MCF 10A (cell line): ENCODE measurements at places on chromosomes 13 and 19. TPM values are rescaled to one million over a fixed set of nuclear protein-coding genes. Genes with fewer than 3 reads are reported as not detected.
A peak's percentile ranks its signal among the peaks of the same experiment; 100 is the strongest.

GRCh38 chr19:17721111-17721628, 1.9 kb downstream of the MAP1S start:
- no peak for DNase-seq

- DNase-seq, result no peak
Observed at GRCh38 chr13:21917086-21918015, 246.5 kb downstream of the FGF9 start.

DNA sequence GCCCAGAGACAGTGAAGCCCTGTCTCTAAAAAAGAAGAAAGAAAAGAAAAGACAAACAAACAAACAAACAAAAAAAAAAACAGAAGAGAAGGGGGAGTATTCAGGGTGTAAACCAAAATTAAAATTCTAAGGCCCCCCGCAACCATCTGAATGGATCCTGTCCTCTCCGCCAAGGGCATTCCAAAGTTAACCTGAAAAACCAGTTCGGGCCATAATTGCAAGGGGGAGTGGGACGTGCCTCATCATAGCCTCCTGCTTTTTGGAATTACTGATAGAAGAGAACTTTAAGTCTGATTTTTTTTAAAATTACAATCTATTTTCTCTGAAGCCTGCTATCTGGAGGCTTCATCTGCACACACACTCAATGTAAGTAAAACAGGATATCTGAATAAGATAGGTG, 5.7 kb upstream of the IFNL2 start:
- no peak for DNase-seq

DNA sequence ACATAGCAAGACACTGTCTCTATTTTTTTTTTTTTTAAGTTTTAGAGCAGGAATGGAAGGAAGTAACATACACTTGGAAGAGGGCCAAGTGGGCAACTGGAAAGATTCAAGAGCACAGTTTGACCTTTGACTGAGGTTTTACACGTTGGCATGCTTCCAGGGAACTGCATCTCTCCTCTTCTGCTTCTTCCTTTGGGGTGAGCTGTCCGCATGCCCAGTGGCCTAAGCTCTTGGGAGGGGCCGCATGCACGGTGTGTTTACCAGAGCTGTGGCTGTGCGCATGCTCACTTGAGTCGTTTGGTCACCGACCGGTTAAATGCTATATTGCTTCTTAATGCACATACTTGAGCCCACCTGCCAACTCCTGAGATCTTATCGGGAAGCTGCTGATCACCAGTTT, 727.7 kb downstream of the UQCRFS1 start:
- no peak for DNase-seq

DNA sequence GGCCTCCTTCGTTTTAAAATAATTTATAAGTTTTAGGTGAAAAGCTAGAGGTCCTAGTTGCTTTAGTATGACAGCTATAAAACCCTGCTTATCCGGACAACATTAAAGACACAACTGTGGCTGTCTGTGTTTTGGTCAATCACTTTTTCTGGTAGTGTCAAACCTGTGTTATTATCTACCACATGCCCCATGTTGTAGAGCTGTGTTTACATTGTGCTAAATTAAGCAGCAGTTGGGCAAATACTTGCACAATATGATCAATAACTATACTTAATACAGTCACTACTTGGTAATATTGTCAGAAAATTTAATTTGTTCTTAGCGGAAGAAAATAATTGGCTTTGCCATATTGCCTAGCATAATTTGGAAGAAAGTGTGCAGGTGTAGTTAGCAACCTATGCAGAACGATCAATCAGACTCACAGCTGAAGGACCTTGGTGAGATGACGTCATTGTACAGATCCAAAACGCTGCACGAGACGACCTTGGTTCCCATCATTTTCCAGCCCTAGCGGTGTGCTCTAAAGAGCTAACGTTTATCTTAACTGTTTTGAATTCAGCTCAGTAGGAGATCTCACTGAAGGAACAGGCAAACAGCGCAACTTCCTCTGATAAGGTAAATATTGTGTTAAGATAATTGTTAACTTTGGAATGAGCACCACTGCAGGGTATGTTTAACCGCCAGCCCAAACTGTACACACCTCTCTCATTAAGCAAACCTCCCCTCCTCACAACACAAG, 476.6 kb downstream of the IRS2 start:
- DNase-seq, result no peak

DNA sequence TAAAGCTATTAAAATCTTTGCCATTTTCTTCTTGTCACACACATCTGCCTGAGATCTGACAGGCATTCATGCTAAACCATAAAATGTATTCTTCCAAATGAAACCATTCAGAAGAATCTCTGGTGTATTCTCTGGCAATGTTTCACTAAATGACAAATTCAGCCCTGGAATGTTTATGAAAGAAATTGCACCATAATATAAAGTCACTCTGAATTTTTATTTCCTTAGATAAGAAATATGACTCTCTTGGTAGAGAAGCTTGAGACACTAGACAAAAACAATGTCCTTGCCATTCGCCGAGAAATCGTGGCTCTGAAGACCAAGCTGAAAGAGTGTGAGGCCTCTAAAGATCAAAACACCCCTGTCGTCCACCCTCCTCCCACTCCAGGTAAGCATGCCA, 14.3 kb downstream of the OLFM4 start:
- no peak for DNase-seq

- DNase-seq, result no peak
Observed at GRCh38 chr13:111275382-111275781, 45.1 kb upstream of the TEX29 start.

- DNase-seq, result peak; percentile 27
Observed at GRCh38 chr13:67043901-67044300, 186.2 kb downstream of the PCDH9 start.

DNA sequence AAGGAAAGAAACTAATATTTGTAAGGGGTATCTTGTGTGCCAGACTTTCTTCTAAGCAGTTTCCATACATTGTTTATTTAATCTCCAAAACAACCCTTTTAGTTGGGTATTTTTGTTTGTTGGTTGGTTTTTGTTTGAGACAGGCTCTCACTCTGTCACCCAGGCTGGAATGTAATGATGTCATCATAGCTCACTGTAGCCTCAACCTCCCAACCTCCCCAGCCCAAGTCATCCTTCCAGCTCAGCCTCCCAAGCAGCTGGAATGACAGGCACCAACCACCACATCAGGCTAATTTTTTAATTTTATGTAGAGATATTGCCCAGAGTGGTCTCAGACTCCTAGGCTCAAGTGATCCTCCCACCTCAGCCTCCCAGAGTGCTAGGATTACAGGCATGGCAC, 41.2 kb upstream of the LSM14A start:
- no peak for DNase-seq

- no peak for DNase-seq
Observed at GRCh38 chr13:43920965-43921674, 41.4 kb downstream of the LACC1 start.

GRCh38 chr13:27534981-27535380, 84.6 kb upstream of the MTIF3 start:
- no peak for DNase-seq

DNA sequence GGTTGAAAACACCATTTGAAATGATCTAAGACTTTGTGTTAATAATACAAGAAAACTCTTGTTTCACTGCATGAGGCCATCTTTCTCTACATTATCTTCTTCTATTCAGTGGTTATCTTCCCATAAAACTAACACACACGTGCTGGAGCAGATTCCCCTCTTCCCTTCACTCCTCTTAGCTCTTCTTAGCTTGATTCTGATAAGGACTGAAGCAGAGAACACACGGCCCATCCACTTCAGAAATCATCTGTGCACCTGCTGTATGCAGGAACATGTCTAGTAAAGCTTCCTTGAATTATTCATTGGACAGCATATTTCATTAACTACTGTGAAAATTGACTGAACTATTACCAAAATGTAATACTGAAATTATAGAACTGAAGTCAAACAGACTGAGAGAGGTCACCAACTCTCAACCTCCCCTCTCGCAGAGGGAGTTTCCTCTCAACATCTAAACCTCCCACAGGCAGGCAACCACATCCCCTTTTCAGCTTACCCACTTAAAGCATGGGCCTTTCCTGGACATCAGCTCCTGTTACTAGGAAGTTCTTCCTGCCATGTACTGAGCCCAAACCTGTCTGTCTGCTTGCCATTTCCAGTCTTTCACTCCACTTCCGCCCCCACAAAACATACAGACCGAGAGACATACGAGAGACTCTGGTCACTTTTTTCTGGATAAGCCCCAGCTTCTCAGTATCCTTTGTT, 113.9 kb downstream of the CRYL1 start:
- no peak for DNase-seq

DNA sequence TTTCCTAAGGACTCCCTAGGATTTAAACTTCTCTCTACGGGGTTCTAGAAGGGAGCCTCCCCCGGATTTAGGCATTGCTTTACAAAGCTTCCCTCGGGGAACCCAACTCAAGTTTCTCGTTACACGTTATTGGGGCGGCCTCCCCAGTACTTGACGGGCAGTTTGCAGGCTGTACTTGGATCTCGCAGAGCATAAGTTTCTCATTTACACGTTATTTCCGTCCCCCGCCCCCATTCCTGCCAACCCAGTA, 584 bp downstream of the SMG9 start:
- no peak for DNase-seq

DNA sequence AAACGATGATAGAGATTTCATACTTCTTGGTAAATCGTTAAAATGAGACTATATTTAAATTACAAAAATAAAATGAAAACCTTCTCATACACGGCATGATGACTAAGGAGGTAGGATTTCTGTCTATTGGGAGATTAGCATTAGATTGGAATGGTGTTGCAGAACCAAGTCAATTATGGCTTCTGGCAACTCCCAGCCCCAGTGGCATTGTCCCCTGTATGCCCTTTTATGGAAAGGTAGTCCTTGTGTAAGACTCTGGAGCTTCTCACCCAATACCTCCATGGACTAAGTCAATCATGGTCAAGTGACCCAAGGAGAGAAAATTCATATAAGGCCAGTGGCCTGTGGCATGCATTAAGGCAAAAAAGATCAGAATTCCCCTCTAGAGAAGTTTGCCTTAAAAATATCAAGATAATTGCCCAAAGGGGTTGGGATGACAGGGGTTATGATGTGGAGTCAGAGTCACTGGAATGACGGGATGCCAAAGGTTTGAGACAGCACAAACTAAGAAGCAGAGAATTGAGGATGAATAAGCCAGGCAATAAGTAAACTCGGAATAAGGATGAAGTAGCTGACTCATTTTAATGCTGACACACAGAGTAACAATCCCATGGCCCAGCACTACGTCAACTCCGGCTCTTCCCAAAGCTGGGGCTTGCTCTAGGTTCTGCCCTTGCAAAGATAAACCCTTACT, 57.8 kb upstream of the POSTN start:
- peak; percentile 83 for DNase-seq

GRCh38 chr13:32427852-32428580, at the start of gene N4BP2L1:
N4BP2L1 (minus strand) TSS chr13:32428130; CDS start chr13:32428082, 48 bp downstream.
- peak; percentile 40 for DNase-seq

- DNase-seq, result no peak
Observed at GRCh38 chr13:28045861-28046260, 54.5 kb downstream of the FLT3 start.

GRCh38 chr19:1871140-1871597, 7.8 kb upstream of the KLF16 start:
- no peak for DNase-seq

DNA sequence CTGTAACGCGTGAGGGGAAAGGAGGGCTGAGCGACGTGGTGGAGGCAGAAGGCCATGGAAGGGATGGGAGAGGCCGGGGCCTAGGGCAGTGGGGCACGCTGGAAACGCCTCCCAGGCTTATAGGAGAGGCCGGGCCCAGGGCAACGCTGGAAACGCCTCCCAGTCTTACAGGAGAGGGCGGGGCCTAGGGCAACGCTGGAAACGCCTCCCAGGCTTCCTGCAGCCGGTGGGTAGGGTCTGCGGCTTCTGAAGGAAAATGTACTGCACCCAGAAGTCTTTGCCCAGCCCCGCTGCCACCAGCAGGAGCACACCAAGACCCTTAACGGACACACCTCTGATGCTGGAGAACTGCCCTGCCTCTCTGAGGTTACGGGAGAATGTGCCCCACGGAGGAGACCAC, 9.1 kb downstream of the CACTIN start:
- DNase-seq, result no peak

GRCh38 chr13:100892981-100893380, 218.4 kb upstream of the TMTC4 start:
- DNase-seq, result no peak

GRCh38 chr19:15107061-15108010, at the start of gene SYDE1:
SYDE1 (plus strand) TSS chr19:15107401; CDS start chr19:15107434, 33 bp downstream.
- peak; percentile 46 for DNase-seq

DNA sequence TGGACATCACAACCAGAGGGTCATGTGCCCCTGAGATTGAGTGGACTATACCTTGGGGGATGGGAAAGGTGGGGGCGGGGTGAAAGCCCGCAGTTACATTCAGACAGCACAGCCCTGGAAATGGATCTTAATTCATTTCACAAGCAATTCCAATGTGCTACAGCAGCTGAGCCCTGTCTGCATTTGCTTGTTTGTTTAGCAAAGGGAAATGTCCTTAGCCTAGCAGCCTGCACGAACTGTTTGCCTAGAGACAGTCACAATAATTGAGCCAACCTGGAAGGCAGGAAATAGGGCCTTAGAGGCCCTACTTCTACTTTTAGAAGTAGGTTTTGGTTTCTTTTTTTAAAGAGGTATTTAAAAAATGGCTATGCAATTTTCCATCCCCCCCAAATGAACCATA, 177.3 kb upstream of the KL start:
- DNase-seq, result no peak

GRCh38 chr13:111139452-111139851, 24.3 kb downstream of the ARHGEF7 start:
- no peak for DNase-seq

- DNase-seq, result no peak
Observed at GRCh38 chr19:7535998-7536695, 630 bp downstream of the PNPLA6 start.

DNA sequence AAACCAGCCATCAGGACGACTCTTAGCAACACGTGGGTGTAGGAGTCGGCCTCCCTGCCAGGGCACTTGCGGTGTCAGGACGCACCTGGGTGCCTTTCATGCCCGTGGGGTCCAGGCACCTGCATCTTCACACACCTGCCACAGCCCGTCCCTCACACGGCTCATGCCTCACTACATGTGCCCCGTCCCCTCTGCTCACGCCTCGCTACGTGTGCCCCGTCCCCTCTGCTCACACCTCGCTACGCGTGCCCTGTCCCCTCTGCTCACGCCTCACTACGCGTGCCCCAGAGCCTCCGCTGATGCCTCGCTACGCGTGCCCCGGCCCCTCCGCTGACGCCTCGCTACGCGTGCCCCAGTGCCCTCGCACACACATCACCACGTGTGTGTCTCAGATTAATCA, 58.0 kb upstream of the F7 start:
- DNase-seq, result no peak

NCR1 gene
- total RNA-seq, result not detected in 2 replicates

ZNF491 gene
- not detected in 2 replicates for total RNA-seq

ZMYM2 gene
- 62.2 and 63.2 TPM in 2 replicates for total RNA-seq

CNN1 gene
- total RNA-seq, result not detected in 2 replicates

PALM3 gene
- total RNA-seq, result not detected in 2 replicates

KCNRG gene
- 0.28 and 0.49 TPM in 2 replicates for total RNA-seq

TRAPPC5 gene
- total RNA-seq, result 123 and 155 TPM in 2 replicates

NLRP4 gene
- total RNA-seq, result not detected in 2 replicates

PABPC3 gene
- total RNA-seq, result 0.72 and 0.96 TPM in 2 replicates

ZNF471 gene
- not detected in 2 replicates for total RNA-seq

CEACAM16 gene
- total RNA-seq, result not detected in 2 replicates

ZNF729 gene
- not detected in 2 replicates for total RNA-seq

PPP1R15A gene
- 207 and 248 TPM in 2 replicates for total RNA-seq
